Astrocyte of the spinal cord (primary cell): ENCODE measurements at places on chromosomes 1 and 21.

DNA sequence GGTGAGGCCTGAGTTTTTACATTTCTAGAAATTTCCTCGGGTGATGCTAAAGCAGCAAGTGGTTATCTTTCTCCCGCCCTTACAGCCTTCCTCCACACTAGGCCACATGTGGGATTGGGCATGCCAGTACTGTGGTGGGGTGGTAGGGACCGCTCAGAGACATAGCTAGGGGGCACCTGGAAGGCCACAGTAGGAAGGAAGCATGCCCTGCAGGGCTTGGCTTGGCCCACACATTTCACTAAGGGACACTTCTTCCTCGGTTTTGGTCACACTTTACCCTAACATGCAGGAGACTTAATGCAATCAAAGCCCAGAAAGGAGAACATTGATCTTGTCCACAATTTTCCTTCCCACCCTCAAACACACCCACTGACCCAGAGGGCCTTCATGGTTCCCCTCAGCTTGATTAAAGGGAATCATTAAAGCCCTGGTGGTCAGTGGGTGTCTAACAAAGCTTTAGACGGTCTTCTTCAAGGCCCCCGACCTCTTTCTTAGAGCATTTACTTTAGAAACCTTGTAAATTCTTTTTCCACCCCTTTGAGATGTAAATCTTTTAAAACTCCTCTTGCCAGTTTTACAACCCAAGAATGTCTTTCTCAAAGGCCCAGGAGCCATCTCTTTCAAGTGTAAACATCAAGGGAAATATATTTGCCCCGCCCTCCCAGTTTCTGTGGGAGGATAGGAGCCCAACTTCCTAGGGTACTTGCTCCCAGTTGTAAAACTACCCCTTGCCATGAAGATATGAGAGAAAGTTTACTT, 246.4 kb upstream of the PTBP2 start:
- no peak for DNase-seq

DNA sequence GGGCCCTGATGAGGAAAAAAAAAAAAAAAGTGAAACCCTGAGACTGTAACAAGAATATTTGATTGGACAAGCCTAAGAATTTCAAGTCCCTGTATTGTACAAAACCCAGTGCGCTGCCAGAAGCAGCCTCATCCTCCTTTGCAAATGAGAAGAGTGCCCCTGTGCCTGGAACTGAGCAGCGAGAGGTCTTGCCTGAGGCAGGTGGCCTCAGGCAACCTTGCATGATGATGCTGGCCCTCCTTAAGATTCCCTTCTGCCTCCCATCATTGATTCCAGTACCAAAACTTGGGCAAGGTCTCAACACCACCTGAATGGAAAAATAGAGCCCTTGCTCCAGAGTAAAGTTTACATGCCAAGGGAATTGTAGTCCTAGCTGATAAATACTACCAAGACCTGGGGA, 129.6 kb upstream of the RAB4A start:
- no peak for DNase-seq

GRCh38 chr1:225974454-225974853, 24.7 kb downstream of the SDE2 start:
- DNase-seq: no peak

GRCh38 chr1:207155028-207155427, 51.0 kb downstream of the C4BPA start:
- no peak for DNase-seq

GRCh38 chr1:231976231-231976630, 349.6 kb downstream of the DISC1 start:
- DNase-seq: no peak

GRCh38 chr1:164563721-164564360, 4.9 kb downstream of the PBX1 start:
- DNase-seq: peak; percentile 48
